ENCODE measurements at places on chromosomes 2 and 18.

DNA sequence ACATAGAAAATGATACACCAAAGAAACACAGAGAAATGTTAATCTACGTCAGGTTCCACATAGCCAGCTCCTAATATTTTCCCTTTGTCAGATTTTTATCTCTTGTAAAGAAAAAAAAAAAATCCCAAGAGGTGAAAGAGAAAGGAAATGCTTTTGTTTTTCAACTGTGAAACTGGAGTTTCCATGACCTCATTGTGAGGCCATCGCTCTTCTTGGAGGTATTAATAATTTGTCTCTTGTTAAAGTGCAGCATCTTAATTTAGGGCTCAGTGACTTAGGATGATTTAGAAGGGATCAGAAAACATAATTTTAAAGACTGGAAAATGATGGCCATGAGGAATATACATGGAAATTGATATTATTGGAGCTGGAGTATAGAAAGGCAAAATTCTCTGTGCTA is 21.7 kb downstream of the ARHGAP28 start:
- no peak for DNase-seq

DNA sequence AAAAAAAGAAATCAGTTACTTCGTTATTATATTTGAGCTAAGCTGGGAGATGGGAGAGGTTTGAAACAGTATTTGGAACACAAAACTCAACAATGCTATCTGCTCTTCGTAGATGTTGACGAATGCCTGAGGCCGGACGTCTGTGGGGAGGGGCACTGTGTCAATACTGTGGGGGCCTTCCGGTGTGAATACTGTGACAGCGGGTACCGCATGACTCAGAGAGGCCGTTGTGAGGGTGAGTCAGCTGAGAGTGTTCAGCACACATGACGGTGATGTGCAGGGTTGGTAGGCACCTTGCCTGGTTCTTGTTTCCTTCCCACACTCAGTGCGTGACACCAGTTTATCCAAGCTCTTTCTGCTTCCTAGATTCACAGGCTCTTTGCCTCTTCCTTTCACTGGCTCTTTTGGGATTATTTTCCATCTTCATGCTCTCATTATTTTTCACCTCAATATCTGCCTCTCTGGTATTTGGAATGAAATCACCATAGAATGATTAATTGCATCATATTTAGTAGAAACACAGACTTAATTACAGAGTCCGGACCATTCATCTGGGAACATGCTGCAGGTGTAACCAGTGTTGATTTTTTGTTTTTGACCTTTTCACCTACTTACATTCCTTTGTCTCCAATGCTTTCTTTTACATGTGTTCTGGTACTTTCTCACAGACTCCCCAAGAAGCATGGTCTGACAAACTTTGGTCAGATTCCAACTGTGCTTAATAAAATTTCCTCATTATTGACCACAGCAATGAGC is 200.6 kb upstream of the RASGRP3 start:
- no peak for DNase-seq

GRCh38 chr18:27735117-27735516 is 441.8 kb downstream of the CDH2 start:
- DNase-seq: no peak

- no peak for DNase-seq
Observed at GRCh38 chr18:58103339-58103985, 59.4 kb downstream of the NEDD4L start.

DNA sequence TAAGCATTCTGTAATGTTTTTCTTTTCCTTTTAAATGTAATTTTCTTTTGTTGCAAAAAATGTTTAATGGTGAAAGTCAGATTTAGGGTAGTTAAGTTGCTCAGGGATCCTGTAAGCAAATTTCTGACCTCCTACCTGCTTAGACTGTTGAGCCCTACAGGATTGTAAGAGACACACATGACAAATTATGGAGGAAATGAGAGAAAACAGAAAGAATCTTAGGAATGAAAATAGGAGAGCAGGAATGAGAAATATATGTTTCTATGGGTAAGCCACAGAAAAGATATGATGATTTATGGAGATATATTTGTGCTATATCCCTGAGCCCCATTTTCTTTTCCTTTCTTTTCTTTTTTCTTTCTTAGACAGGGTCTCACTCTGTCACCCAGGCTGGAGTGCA is 28.3 kb downstream of the CYBRD1 start:
- no peak for DNase-seq

DNA sequence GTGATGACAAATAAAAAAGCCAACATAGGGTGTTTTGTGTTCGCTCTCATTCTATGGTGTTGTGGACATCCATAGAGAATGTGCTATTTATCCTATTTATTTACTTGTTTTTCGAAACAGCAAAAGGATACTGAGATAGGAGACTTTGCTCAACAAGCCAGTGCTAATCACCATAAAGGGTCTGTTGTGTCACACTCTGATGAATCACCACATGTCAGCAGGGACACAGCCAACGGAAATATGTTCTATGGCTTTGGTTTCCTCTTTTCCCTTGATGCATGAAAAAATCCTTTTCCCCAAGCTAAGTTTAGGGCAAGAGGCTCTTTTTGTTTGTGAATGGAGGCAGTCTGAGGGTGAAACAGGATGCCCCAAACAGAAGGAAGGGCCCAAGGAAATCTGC is 154.3 kb downstream of the RNF152 start:
- DNase-seq: no peak

GRCh38 chr2:176134035-176134434 is 4.5 kb downstream of the HOXD8 start:
- DNase-seq: no peak

DNA sequence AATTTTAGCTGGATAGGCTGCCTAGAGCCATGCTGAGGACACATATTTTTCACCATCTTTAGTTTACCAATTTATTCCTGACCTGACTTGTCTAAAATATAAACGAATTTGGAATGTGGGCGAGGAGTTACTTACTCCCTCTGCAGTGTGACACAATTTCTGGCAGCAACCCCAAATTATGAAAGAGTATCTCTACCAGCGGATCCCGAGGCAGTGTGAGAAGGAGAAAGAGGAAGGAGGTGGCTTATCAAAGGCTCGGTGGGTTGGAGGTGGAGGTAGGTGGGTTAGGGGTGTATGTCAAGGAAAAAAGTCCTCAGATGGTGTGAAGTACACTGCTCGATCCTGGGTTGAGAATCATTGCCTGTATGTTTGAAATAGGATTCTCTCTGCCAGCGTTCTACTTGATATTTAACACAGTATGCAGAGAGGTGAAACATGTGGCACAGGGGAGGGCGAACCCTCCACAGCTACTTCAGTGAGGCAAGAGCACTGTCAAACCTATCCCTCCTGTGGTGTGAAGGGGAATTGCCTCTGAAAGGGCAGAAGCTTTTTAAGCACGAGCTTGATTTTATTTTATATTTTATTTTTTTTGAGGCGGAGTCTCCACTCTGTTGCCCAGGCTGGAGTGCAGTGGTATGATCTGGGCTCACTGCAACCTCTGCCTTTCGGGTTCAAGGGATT is 76.0 kb downstream of the RFTN2 start:
- DNase-seq: no peak

DNA sequence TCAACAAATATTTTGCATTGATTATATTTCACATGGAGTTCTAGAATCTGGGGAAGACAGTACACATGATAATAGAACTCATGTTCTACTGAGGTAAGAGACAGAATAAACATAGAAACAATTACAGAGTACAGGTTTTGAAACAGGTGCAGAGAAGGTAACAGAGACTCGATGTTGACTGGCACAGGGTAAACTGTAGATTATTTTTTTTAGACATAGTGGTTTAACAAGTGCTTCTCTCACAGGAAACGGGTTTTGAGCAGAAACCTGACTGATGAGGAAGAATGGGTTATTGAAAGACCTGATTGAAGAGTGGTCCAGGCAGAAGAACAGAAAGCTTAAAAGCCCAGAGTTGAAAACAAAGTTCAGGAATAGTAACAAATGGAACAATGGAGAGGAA is 1002.5 kb upstream of the FAM98A start:
- DNase-seq: no peak

DNA sequence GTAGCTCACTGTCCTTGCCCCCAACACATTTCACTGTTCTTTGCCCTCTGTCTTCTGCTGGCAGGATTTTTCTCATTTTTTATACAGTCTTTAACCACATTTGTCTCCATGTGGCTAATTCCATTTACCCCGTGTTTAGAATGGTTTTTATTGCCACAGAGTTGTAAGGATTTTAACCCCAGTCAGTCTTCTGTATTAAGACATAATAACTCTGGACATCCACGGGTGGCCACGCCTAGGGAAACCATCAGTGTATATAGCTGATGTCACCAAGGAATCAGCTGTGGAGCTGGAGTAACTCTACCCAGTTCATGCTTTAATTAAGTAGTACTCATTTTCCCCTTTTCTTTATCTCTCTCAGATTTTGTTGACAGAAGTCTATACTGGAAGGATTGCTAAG is 139.8 kb downstream of the MAP4K4 start:
- DNase-seq: no peak

GRCh38 chr2:175169191-175169590 is 1.2 kb upstream of the ATF2 start:
- no peak for DNase-seq

GRCh38 chr2:111157798-111158197 is 37.1 kb downstream of the BCL2L11 start:
- DNase-seq: no peak

DNA sequence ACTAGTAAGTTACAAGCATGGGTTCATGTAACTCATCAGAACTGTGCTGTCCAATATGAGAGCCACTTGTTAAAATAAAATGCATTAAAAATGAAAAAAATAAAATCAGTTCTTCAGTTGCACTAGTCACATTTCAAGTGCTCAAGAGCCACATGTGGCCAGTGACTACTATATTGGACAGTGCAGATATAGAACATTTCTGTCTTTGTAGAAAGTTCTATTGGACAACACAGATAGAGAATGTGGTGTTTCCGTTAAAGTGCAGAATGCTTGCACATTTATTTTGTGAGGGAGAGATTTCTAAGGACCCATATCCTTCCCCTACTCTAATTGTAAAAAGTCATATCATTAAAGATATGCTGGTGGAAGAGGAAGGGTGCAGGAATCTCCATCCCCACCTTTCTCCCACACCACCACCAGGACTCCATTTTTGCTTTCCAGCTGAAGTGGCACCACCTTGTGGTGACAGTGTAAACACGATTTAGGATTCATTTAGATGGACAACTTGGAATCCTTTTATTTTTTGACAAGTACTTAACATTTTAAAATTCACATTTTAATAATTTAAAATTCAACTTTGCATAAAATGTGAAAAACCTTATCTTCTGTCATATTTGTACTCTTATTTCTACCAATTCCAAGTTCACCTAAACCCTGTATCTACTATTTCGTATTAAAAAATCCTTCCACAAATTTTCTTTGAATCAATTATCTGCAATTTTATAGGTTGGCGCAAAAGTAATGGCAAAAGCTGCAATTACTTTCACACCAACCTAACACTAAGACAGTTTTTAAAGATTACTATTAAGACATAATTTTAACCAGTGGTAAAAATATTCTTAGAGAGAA is 9.4 kb upstream of the CD302 start:
- DNase-seq: no peak

DNA sequence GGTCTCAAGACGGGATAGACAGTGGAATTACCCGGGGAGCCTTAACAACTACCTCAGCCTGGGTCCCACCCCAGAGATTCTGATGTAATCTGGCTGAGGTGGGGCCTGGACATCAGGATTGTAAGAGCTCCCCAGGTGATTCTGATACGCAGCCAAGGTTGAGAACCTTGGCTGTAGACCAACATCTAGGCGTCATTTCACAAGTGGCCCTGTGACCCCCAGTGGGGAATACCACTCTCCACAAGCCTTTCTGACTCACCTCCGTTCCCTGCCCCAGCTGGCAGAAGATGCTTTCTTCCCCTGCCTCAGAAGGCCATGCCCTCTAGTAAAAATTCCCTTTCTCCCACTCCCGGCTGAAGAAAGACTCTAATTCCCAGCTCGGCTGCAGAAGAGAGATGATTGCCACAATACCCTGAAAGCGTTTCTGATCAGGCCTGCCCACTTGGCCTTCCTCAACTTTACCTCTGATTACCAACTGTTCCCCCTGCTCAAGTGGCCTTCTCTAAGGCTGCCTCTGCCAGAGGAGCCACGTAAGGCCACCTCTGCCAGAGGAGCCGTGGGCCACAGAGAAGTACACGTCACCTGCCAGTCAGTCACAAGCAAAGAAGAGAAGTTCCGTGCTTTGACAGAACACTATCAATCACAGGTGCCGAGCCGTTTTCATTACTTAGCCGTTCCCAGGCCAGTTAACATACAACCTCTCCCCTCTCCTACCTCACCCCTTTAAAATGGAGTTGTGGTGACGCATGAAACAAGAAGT is 116.8 kb upstream of the PKDCC start:
- no peak for DNase-seq
